ENCODE measurements at places on chromosomes 2 and 18.

DNA sequence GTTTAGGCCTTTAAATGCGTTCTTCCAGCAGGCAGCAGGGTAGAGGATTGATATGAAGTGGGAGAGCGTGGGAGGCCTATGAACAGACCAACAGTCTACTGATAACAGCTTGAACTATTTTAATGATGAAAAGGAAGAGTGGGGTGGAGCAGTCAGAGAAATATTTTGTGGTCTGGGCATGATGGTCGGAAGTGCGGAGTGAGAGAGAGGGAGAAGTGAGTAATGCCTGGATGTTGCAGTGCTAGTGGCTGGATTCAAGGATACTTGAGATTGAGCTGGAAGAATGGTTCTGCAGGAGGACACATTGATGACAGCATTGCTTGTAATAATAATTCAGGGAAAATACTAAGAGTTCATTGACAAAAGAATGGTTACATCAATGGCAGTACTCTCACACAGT is 151.0 kb upstream of the DAPL1 start:
- DNase-seq = no peak

GRCh38 chr2:239177325-239177724 is 223.5 kb downstream of the HDAC4 start:
- no peak for DNase-seq

GRCh38 chr2:71066856-71067255 is 1.6 kb upstream of the NAGK start:
- no peak for DNase-seq

DNA sequence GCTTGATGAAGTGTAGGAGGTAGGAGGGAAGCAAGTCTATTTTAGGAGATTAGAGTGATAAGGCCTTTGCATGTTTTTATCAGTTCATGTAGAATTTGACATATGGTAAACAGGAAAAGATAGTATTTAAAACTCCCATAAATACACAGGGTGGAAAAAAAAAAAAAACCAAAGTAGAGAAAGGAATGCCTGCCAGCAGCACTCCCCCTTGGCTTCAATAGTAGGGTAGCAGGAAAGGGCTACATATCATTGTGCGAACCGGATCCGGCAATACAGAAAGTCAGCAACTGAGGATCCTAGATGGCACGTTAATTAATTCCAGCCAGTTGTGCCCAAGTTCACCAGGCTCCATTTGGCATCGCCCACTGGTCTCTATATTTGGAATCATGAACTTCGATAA is 159.6 kb upstream of the SMIM21 start:
- DNase-seq = no peak

GRCh38 chr2:14815201-14815600 is 182.7 kb downstream of the LRATD1 start:
- no peak for DNase-seq

DNA sequence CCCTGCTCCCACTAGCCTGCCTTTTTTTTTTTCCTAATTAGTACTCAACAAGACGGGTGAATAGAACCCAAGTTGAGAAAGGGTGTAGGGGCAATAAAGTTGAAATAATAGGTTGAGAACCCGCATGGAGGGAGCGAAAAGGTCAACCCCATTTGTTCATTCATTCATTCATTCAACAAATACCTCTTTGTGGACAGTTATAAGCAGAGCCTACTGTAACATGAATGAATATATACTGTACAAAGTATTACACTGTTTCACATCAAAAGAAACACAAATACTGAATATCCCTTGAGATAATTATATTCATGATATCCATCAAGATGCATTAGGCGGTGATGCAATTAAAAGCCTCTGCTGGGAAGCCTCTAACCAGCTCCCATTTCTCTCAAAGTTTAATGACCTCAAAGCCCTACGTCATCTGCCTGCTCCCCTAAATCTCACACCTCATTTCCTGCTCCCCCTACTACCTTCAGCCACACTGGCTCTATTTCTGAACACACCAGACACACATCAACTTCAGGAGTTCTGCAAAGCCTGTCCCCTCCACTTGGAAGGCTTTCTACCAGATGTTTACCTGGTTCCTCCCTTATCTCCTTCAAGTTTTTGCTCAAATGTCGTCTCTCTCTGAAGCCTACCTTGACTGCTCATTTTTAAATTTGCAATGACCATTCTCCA is 1.4 kb upstream of the NBAS start:
- DNase-seq = no peak

GRCh38 chr18:2312440-2312839 is 258.9 kb downstream of the METTL4 start:
- DNase-seq = no peak

DNA sequence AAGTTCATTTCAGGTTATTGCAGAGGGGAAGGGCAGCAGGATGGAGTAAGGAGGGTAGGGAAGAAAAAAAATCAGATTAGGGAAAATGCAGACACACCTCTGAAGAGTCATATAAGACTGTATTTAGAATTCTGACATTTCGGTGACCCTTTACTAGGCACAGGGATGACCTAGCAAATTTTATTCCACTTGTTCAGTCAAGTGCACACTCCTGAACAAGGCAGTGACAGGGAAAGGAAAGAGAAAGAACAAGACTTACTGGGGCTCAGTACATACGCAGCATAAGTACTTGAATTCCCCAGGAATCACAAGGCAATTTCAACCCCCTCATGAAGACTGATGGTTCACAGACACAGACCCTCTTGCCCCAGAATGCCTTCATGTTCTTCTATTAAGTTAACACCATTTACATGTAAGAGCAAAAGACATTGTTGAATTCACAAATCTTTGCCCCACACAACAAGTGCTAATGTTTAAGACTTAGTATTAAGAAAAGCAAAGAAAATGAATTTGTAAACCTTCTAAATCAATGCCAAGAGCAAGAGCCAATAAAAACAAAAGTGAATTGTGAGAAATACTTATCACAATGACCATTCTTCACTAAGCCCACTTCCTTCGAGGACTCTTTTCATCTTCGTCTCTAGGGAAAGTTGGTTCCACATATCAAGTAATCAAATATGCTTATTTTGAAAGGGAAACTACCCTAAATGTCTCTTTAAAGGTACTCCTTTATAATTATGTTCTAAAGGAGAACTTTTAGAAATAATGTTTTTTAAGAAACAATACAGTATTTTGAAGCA is 47.0 kb downstream of the COBLL1 start:
- no peak for DNase-seq

GRCh38 chr2:48714245-48714644 is 41.3 kb downstream of the LHCGR start:
- DNase-seq = no peak

GRCh38 chr2:137223722-137224121 is 458.4 kb downstream of the THSD7B start:
- no peak for DNase-seq

DNA sequence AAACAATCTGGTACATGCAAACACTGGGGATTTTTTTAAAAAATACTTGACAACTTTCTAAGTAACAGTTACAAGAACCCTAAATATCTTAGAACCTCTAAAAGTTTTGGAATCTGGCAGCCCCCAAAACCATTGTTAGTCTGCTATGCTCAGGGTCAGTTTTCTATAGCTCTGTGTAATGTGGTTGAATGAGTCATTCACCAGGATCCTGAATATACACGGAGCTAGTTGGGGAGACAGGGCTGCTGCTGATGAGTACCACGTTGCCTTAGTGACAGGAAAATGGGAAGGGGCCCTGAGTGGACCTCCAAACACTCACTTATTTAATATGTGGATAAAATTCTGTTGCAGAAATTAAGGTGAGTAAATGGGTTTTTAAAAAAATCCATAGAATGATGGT is 36.9 kb upstream of the TANC1 start:
- no peak for DNase-seq

DNA sequence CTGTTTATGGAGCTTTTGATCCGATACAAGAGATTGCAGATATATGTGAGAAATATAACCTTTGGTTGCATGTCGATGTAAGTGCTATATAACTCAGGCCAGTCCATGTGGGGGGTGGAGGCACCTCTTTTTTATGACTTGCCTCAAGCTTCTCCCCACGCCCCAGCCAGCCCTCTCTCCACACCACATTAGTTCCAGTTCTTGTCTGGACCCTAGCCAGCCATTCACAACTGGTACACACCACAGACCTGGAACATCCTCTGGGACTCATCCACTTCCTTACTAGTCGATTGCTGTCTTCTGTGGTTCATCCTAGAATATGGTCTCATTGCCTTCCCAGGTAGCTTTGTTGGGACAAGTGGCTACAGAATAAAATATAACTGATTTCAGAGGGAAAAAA is 31.0 kb downstream of the GAD1 start:
- no peak for DNase-seq

DNA sequence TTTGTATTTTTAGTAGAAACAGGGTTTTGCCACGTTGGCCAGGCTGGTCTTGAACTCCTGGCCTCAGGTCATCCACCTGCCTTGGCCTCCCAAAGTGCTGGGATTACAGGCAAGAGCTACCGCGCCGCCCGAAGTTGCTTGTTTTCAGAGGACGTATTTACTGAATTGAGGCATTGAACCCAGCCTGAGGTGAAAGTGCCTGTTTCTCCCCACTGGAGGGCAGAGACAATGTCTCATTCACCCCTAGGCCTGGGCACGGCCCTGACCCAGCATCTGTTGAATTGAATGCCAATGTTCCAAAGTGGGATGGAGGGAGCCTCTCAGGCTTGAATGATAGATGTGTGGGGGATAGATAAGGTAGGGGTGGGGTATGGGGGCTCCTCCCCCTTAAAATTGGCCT is 4.5 kb upstream of the TMBIM1 start:
- no peak for DNase-seq

DNA sequence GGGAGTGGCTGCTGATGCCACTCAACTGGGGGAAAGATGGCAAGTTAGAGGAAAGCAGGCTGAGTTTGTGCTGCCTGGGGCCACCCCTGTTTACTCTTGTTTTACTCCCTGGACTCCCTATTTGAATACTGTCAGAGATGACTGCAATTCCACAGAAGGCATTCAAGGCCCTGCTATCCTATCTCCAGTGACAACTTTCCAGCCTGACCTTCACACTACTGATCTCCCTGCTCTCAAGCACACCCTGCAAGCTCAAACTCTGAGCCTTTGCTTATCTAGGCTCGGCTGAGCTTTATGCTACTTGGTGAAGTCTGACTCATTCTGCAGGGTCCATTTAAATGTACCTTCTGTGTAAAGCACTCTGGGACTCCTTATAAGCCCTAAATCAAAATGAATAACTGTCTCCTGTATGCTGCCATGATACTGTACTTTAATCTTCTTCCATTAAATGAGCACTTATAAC is 39.3 kb upstream of the DSG1 start:
- DNase-seq = no peak

- no peak for DNase-seq
These were observed 293.2 kb downstream of the PIEZO2 start for GRCh38 chr18:10856132-10856531.

GRCh38 chr2:46062637-46063412 is 234.4 kb upstream of the EPAS1 start:
- DNase-seq = peak; percentile 45

- no peak for DNase-seq
These were observed 1.4 kb downstream of the ANO7 start for GRCh38 chr2:241189856-241190201.

- no peak for DNase-seq
These were observed 3.1 kb downstream of the NEU4 start for GRCh38 chr2:241811952-241812729.

DNA sequence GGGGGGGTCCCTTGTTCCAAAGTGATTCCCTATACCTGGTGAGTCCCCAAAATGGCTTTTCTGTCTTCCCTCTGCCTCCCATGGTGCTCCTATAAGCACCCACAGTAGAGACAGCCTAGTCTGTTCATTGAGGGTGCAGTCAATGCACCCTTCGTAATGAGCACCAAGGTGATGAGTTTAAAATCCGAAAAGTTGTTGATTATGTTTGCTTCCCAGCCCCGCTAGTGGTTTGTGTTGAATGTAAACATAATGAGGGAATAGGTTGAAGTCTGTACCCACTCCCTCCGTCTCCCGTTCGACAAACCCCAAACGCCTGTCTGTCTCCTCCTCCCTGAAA is 2.3 kb downstream of the FOSL2 start:
- DNase-seq = no peak

DNA sequence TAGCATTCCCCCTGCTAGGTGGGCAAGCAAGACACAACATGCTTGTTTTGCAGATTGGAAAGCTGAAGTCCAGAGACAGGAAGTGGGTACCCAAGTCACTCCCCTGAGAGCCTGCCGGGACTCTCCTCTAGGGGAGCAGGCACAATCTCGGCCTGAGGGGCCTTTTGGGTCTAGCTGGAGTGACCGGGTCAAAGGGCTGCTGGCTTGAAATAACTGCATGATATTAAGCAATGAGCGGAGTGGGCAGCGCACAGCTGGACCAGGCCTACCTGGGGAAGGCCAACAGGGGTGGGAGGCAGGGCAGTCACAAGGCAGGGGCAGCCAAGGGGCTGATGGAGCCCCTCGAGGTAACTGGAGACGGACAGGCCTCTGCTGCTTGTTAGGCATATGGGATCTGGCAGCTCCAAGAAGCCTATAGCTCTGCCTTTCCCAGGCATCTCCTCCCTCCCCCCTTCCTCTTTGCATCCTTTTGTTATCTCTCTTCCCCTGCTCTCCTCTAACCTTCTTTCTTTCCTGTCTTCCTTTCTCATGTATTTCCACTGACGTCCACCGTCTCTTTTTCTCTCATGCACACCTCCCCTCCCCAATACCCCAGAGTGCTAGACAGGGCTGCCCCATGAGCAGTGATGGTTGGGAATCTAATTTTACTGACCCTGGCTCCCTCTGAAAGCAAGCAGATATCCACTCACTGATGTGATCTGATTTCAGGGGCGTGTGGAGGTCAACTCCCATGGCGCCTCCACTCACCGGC is 237.5 kb downstream of the LOXHD1 start:
- DNase-seq = no peak

DNA sequence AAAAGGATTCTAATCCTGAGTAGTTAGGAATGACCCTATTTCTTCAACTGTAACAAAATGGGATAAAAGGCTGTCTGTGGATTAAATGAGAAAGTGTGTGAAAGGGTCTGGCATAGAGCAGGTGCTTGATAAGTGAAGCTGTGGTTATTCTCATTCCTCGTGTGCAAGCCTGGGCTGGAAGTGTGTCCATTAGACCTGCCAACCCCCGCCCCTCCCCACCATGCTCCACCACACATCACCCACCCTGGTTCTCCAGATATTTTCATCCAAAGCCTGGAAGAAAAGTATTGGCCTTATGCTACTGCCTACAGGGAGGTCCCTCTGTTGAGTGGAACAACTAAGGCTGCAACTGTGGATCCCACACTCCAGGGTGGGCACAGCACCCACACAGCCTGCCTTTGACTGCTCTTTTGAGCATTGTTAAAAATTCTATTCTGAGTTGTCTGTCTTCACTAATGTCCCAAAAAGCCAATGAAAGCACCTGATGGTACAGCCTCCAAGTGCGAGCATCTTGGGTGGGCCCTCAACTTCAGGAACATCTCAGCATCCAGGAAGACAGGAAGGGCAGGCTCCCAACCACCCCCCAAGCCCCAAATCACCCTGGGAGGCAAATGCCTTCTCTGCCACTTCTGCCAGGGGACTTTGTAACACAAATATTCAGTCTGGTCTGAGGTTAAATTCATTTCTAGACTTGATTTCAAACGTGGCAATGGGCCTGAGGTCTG is 102.8 kb upstream of the PPP1CB start:
- DNase-seq = no peak

DNA sequence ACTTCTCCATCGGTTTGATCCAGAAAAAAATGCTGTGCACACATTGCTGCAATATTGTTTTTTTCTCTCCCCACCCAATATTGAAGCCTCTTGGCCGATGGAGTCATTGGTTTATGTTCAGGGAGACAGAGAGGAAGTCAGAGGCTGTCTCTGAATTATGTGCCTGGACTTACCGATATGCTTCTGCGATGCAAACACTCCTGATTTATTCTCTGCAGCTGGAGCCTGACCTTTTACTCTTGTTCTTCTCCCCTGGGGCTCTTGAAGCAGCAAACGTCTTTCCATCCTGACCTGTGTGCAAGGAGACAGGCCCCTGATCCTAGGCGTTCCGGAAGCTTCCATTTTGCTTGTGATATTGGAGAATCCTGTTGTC is 99.6 kb downstream of the PTGR3 start:
- no peak for DNase-seq

GRCh38 chr2:152790883-152791282 is 72.5 kb downstream of the ARL6IP6 start:
- DNase-seq = no peak
